ENCODE measurements at places on chromosomes 2 and 18.

DNA sequence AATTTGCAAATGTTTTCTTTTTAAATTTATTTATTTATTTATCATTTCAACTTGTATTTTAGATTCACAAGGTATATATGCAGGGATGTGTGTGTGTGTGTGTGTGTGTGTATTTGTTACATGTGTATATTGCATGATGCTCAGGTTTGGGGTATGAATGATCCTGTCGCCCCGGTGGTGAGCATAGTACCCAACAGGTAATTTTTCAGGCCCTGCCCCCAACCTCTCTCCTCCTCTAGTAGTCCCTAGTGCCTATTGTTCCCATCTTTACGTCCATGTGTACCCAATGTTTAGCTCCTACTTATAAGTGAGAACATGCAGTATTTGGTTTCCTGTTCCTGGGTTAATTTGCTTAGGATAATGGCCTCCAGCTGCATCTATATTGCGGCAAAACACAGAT lies 33.0 kb upstream of the KIF5C start:
- DNase-seq: no peak

DNA sequence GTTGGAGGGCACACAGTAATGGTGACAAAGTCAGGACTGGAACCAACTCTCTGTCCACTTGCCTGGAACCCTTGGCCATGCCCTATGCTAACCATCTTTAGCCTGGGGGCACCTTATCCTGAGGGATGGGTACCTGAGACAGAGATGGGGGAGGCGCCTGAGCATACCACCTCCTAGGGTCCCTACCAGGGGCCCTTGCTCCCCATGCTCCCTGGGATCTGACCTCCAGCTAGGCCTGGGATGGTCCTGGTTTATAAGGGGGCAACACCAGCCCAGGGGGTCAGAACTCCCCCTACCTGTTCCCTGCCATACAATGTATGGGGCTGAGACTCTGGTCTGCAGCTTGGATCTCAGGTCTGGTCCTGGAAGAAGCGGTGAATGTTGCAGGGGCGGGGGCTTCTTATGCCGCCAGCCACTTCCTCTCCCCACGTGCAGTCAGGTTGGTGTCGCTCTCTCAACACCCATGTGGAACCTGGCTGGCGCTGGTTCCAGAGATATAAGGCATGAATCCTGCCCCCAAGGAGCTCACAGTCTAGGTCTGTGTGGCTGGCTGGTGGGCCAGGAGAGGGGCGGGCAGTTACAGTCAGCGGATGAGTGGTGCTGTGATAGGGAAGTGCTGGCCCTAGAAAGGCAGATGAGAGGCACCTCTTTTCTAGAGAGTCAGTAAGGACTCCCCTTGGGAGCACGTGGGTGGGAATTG lies 3.8 kb upstream of the TOGARAM2 start:
- DNase-seq: no peak

GRCh38 chr2:168589236-168590211 lies 133.5 kb downstream of the CERS6 start:
- DNase-seq: no peak

GRCh38 chr2:143807671-143808070 lies 678.5 kb downstream of the ARHGAP15 start:
- DNase-seq: no peak

DNA sequence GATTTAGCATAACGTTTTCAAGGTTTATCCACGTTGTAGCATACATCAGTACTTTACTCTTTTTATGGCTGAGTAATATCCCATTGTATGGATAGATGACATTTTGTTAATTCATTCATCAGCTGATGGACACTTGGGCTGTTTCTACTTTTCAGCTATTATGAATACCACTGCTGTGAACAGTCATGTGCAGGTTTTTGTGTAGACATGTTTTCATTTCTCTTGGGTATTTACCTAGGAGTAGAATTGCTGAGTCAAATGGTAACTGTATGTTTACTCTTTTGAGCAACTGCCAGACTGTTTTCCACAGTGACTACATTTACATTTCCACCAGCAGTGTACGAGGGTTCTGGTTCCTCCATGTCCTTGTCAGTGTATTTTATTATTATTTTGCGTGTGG lies 33.9 kb downstream of the COX7A2L start:
- no peak for DNase-seq

- no peak for DNase-seq
Observed at GRCh38 chr18:58848685-58849084, 16.0 kb upstream of the ZNF532 start.

- DNase-seq: no peak
Observed at GRCh38 chr2:23712756-23713151, 214.2 kb downstream of the ATAD2B start.

DNA sequence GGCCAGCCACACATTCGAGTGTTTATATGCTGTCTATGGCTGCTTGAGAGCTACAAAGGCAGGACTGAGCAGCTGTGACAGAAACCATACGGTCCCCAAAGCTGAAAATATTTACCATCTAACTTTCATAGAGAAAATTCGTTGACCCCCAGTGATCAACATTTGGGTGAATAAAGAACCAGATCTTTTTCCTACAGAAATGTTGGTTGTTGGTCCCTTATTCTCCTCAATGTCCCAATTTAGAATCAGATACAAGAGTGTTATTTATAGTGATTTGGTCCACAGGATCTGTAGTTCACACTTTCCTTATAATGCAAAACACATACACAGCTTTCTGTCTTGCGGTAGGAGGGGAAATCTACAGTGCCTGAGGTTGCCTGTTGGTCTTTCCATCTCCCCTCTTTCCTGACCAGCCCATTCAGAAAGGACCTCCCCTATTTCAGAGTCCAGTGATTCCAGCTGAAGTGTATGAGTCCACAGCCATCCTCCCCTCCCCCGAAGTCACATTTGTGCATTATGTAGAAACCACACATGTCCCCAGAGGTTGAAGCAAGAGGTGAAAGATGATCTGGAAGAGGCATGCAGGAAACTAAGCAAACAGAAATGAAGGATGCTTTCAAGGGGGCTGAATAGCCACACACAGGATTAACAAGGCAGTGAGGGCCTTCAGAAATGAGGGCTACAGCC lies 61.9 kb downstream of the SPRED2 start:
- DNase-seq: no peak

All from activated T-cell treated with anti-CD3 and anti-CD28 coated beads for 1 hour (primary cell).